Stimulated activated CD8-positive, alpha-beta memory T cell treated with anti-CD3 and anti-CD28 coated beads, Interleukin-2, amount 100 ng/mL, for 1 hour (primary cell): ENCODE measurements at places on chromosomes 13 and 19.

DNA sequence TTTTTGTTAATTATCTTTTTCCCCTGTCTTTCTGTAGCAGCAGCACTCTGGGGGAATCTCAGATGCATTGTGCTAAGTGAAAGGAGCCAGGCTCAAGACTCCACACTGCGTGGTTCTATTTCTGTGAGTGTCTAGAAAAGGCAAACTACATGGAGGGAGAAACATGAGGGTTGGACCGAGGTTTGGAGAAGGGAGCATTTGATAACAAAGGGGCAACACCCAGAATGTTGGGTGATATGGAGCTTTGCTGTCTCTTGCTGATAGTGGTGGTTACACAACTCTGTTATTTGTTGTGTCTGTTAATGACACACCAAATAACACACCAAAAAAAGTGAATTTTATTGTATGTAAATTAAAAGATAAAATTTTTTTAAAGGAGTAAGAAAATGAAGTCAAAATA, 107.8 kb downstream of the COL4A2 start:
- DNase-seq, result no peak

- no peak for DNase-seq
These were observed at the start of gene DLEU7 for GRCh38 chr13:50843257-50844083. Gene DLEU7 (minus strand): TSS chr13:50843692. CDS start chr13:50843646, 46 bp downstream.

DNA sequence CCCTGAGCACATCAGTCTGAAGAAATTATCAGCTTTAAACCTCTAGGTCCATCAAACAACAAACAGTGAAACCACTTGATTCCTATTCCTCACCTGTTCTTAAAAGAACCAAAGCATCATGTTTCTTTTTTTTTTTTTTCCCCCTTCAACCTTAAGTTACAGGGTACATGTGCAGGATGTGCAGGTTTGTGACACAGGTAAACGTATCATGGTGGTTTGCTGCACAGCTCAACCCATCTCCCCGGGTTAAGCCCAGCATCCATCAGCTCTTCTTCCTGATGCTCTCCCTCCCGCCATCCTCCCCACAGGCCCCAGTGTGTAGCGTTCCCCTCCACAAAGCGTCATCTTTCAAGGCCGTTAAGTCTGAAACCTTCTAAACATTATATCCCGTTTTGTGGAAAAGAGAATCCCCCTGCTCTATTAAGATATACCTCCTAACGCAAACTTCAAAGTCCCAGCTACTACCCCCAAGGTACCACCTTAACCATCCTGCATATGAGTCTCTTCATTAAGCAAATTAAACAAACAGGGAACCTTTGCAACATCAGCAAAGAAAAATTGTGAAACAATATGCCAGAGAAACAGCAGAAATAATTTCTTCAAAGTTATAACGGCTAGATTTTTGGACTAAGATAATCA, 10.8 kb downstream of the USP12 start:
- no peak for DNase-seq

GRCh38 chr19:12967907-12968306, 1.5 kb upstream of the DAND5 start:
- no peak for DNase-seq
